ENCODE measurements at places on chromosomes 5 and 9.

GRCh38 chr5:158899792-158900191, 199.9 kb downstream of the EBF1 start:
- DNase-seq: no peak

DNA sequence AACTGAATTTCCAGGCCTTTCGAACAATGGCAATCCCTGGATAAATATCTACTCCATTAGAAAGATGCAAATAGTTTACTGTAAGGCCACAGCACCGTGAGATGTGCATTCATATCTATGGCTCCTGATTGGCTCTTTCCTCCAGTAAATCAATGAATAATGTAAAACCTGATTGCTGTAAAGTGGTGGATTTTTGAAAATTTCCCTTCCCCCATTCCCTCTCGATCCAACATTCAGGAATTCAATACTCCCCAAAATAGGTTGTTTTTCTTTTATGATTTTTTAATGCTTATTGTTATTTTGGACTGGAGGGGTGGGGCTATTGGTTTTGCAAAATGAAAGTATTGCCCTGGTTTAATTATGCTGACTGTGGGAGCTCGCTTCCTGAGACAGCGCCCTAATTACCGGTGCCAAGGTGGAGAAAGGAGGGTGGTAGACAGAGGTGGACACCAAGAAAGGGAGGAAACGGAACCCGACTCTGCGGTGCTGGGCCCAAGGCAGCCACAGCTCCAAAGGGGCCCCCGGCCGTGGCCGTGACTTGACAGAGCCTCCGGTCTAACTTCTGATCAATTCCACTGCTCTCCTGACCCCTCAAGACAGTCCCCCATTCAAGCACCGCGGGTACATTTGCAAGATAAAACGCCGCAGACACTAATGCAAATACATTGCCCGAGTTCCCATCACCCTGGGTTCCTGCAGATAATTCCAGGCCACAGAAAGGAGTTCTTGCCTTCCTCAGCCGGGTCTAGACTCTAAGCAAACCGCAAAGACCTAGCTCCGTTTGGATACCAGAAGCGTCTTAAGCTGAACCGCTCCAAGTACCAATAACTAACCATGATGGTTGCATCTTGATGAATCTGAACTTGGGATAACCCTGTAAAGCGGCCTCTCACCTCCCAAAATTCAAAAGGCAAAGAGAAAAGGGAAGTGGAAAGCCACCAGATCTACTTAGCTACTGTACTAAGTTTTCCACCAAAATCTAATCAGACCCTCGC, 211.2 kb downstream of the MEF2C start:
- no peak for DNase-seq

DNA sequence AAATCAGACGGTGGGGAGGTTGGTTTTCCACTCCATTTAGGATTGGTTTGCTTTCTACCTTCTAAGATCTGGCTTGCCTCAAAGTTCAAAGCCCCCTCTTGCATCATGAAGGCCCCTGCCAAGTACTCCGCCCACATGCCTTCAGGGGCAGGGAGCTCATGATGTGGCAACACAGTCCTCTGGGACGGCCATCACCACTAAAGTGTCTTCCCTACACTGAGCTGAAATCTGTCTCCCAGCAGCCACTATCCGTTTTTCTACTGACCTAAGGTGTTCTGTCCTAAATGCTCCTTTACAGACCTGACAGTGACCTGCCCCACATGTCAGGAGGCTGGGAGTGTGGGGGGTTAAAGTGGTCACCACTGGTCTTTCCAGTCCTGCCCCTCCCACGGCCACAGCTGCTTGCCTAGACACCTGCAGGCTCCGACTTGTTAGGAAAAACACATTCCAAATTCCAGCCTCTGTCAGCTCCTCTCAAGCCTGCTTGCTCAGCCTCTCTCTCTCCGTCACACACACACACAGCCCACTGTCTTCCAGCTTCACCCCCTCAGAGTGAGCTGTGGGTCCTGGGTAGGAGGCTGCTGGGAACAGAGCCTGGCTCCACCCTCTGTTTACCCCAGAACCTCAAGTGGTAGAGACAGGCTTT, 44.9 kb downstream of the SHB start:
- no peak for DNase-seq

- no peak for DNase-seq
Measured at GRCh38 chr9:114410910-114411309, 23.1 kb upstream of the AKNA start.

DNA sequence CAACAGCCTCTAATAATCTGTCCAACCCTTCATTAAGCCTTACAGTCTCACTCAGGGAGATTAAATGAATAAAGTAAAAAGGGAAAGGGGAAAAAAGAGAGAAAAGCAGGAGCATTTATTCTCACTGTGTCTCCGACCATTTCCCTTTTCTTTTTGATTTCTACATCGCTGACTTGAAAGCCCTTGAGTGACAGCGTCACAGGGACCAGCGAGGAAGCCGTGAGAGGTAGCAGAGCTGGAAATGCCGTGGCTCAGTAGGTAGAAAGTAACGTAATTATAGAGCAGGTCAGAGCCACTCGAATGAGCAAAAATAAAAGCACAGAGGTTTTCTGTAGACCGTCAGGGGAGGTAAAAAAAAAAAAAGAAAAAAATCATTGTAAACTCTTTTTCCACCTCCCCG, 52.4 kb downstream of the ASS1 start:
- no peak for DNase-seq

GRCh38 chr9:78130004-78130403, 98.4 kb upstream of the GNAQ start:
- no peak for DNase-seq

DNA sequence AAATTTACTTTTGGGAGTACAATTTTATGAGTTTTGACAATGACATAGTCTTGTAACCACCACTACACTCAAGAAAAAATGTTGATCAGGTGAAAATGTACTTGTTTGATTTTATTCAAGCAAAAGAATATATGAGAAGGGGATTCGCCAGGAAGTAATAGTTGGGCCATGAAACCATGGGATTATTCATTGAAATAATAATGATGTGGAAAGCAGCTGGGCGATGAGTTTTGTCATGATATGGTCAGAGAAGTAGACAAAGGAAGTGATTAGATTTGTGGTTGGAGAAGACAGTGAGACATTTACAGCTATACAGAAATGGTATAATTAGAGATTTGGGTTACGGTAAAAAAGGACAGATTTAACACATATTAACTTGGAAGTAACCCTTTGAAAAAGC, 11.2 kb downstream of the HMGCR start:
- DNase-seq: no peak
